Epithelial cell of proximal tubule (primary cell): ENCODE measurements at places on chromosomes 1 and 21.
A peak's percentile ranks its signal among the peaks of the same experiment; 100 is the strongest.

- DNase-seq, result no peak
Measured at GRCh38 chr1:24317956-24318614, 1.1 kb upstream of the GRHL3 start.

GRCh38 chr1:195082183-195082582, 1526.1 kb downstream of the KCNT2 start:
- no peak for DNase-seq

DNA sequence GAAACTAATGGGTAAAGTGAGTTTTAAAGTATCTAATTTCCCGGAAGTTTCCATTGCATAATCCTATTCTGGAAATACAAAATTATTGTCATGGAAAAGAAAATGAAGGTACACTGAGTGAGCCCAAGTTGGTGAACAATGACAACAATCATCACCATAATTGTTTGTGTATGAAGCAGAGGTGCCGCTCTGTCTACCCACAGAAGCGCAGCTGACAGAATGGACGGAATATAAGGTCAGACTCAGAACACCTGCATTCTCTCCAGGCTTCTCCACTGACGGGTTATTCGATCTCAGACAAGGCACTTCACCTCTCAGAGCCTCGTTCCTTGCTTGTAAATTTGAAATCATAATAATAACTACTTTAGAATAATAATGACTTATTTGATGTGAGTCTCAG, 99.1 kb upstream of the NGF start:
- DNase-seq, result no peak

GRCh38 chr1:193558491-193559028, 372.1 kb upstream of the B3GALT2 start:
- DNase-seq, result peak; percentile 66

GRCh38 chr1:101757985-101758384, 238.7 kb downstream of the OLFM3 start:
- no peak for DNase-seq

- DNase-seq, result no peak
Measured at GRCh38 chr1:214146523-214146922, 134.4 kb upstream of the SMYD2 start.

GRCh38 chr1:47731730-47732129, 265.5 kb downstream of the TRABD2B start:
- DNase-seq, result no peak

GRCh38 chr21:14678973-14679574, 133.0 kb upstream of the SAMSN1 start:
- no peak for DNase-seq

DNA sequence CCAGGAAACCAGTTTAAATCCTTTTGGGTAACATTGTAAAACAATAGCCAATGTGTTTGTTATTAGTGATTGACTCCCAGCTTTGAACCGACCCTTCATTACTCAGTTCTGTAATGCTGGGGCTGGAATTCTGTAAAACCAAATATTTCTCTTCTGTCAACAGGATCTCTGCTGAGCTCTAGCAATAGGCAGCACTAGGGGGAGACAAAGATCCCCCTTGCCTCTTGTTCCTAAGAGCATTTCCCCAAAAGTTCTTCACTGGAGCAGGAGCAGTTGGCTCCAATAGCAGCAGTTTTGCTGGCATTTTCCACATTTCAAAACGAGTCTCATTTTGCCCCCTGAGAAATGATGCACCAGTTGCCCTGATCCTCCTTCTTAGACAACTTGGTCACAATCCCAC, 1671.1 kb downstream of the MRPL39 start:
- DNase-seq, result no peak

- no peak for DNase-seq
Measured at GRCh38 chr1:7223334-7224080, 438.3 kb downstream of the CAMTA1 start.

GRCh38 chr1:7511381-7511780, 259.7 kb upstream of the VAMP3 start:
- DNase-seq, result no peak

DNA sequence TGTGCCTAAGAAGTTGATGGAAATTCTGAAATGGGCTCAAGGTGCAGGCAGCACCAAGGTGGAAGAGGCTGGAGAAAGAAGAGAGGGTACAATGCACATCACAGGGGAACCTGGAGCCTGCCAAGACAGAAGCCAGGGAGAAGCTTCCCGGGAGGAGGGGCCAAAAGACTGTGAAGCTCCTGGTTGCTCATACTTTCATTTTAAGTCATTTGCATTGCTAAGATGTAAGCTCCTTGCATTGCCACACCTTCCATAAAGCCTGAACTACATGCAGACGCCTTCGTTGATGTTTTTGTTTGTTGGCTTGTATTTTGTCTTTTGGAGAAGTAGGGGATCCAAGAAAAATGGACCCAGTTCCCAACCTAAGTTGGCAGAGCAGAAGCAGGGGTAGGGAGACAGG, 69.0 kb downstream of the HMGB4 start:
- DNase-seq, result no peak

DNA sequence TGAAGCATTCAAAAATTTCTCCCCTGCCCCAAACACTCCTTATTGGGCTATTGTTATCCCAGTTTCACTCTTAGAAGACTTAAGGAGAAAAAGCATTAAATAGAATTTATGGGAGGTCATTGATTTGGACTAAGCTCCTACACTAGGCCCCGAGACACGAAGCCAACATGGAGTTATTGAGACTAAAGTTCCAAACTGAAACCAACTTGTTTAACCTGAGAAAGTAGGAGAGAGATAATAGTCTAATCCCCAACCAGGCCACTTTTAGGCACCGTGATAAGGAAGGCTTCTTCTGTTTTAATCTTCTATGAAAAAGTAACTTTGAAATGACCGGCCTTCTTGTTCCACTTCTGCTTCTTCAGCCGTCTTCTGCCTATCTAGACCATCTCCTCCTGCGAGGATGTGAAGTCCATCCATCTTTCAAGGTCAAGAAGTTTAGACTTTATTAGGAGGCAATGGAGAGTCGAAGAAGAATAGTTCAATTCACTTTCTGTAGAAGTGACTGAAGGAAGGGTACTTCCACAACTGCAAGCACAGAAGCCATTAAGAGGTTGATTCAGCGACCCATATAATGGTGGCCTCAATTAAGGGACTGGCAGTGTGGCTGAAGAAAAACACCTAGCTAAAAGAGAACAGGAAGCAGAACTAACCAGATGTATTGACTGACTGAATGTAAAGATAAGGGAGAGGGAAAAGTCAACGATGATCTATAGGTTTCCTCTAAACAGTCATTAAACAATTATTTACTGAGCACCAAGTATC, 428.8 kb downstream of the SMYD3 start:
- DNase-seq, result no peak

- DNase-seq, result no peak
Measured at GRCh38 chr21:36323032-36323431, 3.0 kb downstream of the MORC3 start.

DNA sequence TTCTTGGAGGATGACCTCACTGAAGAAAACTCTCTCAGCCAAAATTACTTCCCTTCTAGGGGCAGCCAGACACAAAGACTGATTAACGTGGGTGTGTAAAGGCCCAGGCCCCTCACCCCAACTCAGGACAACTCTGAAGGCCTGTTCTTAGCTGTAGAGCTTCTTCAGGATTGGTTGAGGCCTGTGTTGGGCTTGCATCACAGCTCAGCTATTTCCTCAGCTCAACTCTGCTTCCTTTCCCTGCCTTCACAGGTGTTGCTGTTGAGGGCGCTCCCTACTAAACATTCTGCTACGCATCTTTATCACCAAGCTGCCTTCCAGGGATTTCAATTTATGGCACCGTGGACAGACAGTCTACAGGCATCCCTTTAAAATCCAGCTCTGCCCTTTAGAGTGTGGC, 36.8 kb downstream of the MAB21L3 start:
- DNase-seq, result no peak

DNA sequence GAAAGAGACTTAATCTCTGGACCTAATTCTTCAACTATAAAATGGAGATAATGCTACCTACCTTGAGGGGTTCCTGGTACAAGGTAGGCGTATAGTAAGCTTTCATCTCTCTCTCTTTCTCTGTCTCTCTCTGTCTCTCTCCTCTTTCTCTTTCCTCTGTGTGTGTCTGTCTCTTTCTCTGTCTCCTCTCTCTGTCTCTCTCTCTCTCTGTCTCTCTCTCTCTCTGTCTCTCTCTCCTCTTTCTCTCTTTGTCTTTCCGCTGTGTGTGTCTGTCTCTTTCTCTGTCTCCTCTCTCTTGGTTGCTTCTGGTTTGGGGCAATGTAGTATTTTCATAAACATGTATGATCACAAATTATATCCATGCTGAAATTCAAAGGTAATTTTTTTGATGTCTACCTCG, 76.1 kb upstream of the UBE2U start:
- no peak for DNase-seq
